Tibial nerve (tissue), 4 donors: ENCODE measurements at places on chromosomes 12 and 14. TPM values are rescaled to one million over a fixed set of nuclear protein-coding genes. Genes with fewer than 3 reads are reported as not detected.

APOF gene
- total RNA-seq: not detected

TAS2R10 gene
- 1.5 TPM for total RNA-seq

MYO1H gene
- not detected for total RNA-seq

BHLHE41 gene
- 9.0 TPM for total RNA-seq

- H3K4me3 ChIP-seq: no peak overlapping the region
- no peak for DNase-seq
- H3K36me3 ChIP-seq: no peaks in the 10 kb centered on the region
- H3K27ac ChIP-seq: no peak overlapping the region
- H3K4me1 ChIP-seq: no peaks in the 10 kb centered on the region
Measured at GRCh38 chr14:45651890-45652289, 398.9 kb upstream of the MIS18BP1 start.
